ENCODE measurements at places on chromosomes 11 and 22. TPM values are rescaled to one million over a fixed set of nuclear protein-coding genes. Genes with fewer than 3 reads are reported as not detected.

DNA sequence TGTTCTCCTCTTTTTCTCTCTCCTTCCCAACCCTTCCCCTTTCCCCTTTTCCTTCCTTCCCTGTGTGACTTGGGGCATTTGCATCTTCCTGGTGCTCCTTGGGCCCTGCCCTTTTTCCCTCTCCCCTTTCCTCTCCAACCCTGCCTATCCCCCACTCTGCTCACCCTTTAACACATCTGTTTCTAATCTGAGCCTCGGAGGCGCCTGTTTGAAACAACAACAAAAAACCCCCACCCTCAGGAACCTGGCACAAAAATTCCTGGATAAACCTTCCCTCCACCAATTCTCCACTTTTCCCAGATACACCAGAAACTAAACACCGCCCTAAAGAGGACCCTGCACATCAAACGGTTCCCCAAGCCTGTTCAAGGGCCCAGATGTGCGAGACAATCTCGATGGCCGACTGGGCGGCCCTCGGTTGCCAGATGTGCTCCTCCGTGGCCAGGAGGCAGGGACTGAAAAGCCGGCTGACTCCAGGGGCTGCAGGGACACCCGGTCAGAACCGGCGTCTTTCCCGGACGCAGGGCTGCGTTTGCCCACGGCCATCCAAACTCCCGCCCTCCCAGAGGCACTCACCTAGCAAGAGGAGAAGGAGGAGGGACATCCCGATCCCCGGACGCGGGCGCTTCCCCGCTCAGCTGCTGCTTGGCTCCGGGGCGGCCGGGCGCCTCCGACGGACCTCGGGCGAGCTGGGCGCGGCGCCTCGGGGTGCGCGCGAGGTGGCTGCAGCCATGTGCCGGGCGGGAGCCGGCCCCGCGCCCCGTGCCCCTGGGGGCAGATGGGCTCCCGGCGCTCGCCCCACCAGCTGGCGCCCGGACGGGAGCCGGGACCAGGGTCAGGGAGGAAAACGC lies 486 bp downstream of the CLMP start:
- peak; percentile 63 for DNase-seq

DNA sequence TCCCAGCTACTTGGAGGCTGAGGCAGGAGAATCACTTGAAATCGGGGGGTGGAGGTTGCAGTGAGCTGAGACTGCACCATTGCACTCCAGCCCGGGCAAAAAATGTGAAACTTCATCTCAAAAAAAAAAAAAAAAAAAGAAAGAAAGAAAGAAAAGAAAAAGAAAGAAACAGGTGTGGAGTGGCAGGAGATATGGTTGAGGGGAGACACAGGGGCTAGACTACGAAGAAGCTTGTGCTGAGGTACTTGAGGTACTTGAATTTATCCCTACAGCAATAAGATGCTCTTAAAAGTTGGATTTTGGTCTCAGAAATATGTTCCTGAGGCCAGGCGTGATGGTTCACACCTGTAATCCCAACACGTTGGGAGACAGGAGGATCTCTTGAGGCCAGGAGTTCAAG lies 2.2 kb upstream of the MAJIN start:
- no peak for DNase-seq

- no peak for DNase-seq
These were observed 6.8 kb upstream of the HMBS start for GRCh38 chr11:119077839-119078238.

- no peak for DNase-seq
These were observed 23.9 kb upstream of the CYP2D6 start for GRCh38 chr22:42154293-42155052.

- DNase-seq = no peak
These were observed 227.1 kb downstream of the DDX10 start for GRCh38 chr11:108891909-108892511.

- DNase-seq = no peak
These were observed 5.1 kb downstream of the ELF5 start for GRCh38 chr11:34508524-34508923.

GRCh38 chr11:96967616-96968015 lies 577.8 kb downstream of the JRKL start:
- DNase-seq = no peak

GRCh38 chr11:91209751-91210150 lies 986.9 kb upstream of the CHORDC1 start:
- no peak for DNase-seq

DNA sequence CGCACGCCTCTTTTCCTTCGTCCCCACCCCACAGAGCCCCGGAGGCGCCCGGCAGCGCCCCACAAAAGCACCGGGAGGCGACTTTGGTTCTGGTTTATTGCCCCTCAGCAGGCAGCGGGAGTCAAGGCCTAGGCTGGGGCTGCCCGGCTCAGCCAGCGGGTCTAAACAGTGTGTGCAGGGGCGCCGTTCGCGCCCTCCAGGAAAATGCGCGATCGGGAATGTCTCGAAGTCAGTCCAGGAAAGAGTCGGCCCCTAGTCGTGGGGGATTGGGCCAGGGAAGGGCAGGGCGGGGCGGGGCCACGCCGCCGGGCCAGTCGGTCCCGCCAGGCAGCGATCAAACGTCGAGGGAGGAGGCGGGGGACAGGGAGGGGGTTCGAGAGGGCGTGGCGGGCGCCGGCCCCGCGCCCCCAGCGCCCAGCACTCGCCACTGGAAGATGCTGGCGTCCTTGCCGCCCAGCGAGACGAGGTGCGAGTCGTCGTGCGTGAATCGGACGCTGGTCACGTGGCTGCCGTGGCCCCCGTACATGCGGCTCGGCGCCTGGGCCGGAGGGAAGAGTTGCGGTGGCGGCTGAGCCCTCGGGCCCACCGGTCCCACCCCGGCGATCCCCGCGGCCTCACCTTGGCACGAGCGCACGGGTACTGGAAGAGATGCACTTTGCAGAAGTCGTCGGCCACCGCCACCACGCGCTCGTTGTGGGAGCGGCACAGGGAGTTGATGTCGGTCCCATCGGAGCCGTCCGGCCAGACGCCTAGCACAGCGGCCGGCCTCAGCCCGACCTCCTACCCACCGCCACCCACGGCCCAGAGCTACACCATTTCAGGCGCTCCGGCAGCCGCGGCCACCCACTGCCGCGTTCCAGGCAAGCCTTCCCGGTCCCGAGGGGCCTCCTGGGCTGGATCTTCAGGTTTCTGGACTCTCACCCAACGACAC lies 741 bp upstream of the MTA2 start:
- peak; percentile 81 for DNase-seq

- peak; percentile 16 for DNase-seq
These were observed 18.3 kb downstream of the PRSS23 start for GRCh38 chr11:86818462-86819192.

Gene C11orf86
- not detected for polyA plus RNA-seq

Gene MMP7
- polyA plus RNA-seq = 34.4 TPM

Gene GRM5
- polyA plus RNA-seq = 0.02 TPM

Gene RAB39A
- 0.15 TPM for polyA plus RNA-seq

Gene CATSPERZ
- 1.5 TPM for polyA plus RNA-seq

Gene OR9G1
- not detected for polyA plus RNA-seq

Gene GP1BB
- polyA plus RNA-seq = 21.2 TPM

All from pancreas (tissue), 10 donors.